ENCODE measurements at places on chromosomes 13 and 19.

GRCh38 chr13:97621631-97622030 lies 187.7 kb downstream of the RAP2A start:
- DNase-seq: no peak

DNA sequence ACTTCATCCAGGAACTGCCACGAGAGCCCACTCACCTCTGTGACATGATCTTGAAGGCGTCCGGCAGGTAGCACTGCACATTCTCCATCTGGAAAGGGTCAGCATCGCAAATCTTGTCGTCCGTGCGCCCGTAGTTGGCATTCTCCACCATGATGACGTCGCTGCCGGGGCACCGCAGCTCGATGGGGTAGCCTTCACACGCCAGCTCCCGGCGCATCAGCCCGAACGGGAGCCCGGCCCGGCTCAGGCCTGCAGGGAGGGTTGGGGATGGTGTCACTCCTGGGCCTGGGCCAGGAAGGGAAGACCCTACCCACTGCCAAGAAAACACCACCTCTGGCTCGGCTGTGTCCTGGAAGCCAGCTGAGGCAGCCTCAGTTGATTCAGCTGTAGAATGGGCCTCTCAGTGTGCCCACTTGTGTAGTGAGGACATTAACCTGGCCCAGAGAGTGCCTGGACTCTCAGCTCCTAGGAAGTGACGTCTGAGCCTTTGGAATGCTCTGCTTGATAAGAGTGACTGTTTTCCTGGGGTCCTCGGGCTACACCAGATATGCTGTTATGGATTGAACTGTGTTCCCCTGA lies 28.4 kb downstream of the ADGRL1 start:
- DNase-seq: no peak

DNA sequence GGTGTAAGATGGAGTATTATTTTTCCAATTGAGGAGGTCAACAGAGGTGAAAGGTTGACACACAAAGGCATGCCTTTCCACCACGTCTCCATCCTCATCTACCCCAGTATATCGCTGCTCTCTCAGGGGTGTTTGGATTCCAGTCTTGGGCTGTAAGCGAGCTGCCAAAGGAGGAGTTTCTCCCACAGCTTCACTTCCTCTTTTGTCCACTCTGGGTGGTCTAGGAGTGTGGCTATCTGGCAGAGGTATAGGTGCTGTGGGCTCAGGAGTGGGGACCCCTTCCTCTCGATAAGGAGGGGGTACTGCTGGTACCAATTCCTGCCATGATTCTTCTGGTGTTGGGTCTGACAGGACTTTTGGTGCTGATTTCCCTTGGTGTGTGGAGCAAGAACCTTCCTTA lies 39.4 kb downstream of the ZNF846 start:
- DNase-seq: no peak

- DNase-seq: no peak
Observed at GRCh38 chr19:19126102-19126501, 12.2 kb downstream of the TMEM161A start.

DNA sequence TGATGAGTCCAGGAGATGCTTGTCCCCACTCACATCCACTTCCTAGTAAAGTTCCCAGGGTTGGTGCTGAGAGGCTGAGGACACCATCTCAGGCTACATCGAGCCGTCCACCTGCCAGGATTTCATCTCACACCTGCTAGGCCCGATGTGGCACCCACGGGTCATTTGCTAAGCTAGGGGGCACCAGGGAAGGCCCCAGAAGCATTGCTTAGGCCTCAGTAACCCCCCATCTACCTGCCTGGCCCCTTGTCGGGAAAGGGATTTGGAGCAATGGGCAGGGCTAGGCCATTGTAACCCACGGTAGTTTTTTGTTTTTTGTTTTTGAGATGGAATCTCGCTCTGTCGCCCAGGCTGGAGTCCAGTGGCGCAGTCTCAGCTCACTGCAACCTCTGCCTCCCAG lies 51.8 kb downstream of the F2RL3 start:
- DNase-seq: no peak
